ENCODE measurements at places on chromosomes 3 and 15. TPM values are rescaled to one million over a fixed set of nuclear protein-coding genes. Genes with fewer than 3 reads are reported as not detected.

PGBD4 gene
- polyA plus RNA-seq: 1.9 TPM

DNA sequence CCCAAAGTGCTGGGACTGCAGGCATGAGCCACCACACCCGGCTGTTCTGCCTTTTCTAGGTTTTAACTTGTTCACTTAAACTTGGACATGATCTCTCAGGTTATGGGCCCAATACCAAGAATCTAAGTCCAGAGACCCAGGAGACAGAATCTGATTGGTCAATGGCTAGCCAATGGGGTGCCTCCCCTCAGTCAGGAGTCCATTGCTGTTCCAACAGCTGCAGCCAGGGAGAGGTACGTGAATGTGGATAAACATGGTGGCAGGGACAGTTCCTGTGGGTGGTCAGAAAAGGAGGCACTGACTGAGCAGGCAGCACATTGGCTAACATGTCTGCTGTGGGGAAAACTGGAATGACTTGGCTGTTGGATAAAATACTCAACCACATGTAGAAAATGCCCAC, 140.3 kb downstream of the RPLP1 start:
- DNase-seq: no peak

CLEC3B gene
- 126 TPM for polyA plus RNA-seq

DNA sequence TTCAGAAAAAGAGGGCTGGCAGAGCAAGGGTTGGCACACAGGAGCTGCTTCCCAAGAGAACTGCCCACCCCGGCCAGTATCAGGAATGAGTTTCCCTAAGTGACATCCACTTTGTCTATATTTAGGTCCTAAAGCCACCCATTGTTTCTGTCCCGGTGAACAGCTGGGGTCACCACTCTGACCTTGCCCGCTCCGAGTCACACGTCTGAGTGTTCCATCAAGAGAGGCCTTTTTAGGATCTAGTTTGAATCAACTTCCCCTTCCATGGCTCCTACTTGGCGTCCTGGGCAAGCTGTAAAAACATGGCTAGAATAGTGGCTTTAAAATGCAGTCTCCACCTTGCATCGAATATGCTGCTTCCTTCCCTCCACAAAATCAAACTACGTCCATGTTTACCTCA, 109.6 kb upstream of the ARHGEF3 start:
- DNase-seq: no peak

DNA sequence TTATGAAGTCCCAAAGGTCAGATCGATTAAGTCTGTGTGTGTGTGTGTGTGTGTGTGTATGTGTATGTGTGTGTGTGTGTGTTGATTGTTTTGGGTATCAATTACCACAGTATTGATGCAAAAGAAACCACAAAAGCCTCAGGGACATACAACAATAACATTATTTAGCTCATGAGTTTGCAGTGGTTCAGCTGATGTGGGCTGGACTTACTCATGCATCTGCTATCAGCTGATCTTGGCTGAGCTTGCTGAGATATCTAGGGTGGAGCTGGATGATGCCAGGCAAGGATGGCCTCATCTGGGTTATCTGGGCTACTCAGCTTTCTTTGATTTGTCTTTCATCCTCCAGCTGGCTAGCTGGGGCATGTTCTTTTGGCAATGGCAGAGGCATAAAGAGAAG, 82.4 kb upstream of the PRR23C start:
- no peak for DNase-seq

SRP14 gene
- polyA plus RNA-seq: 306 TPM

DNA sequence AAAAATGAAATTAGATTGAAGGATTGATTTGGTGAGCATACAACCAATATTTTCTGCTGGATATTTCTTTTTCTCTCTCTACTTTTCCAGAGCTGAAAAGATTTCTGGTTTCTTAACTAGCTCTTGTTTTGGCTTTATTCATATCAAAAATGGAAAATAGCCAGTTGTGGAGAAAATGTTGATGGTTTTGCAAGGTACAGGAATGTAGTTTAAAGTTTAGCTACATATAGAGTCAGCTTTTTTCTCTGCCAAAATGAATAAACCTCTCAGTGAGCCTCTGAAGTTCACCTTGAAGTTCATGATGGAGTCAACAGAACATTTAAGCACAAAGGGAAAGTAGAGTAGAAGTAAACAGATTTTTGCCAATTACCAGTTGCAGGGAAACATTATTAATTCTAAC, 720.5 kb upstream of the ALCAM start:
- DNase-seq: no peak

TPRG1 gene
- 5.6 TPM for polyA plus RNA-seq

GRCh38 chr3:195140816-195141793, 129.9 kb downstream of the XXYLT1 start:
- no peak for DNase-seq

SLC15A2 gene
- polyA plus RNA-seq: 61.8 TPM

GRCh38 chr3:100041328-100041749, 73.0 kb downstream of the FILIP1L start:
- peak; percentile 76 for DNase-seq

REC114 gene
- polyA plus RNA-seq: 0.23 TPM

GRCh38 chr3:189298469-189299375, 127.0 kb downstream of the TPRG1 start:
- DNase-seq: no peak

SNUPN gene
- 18.7 TPM for polyA plus RNA-seq

DNA sequence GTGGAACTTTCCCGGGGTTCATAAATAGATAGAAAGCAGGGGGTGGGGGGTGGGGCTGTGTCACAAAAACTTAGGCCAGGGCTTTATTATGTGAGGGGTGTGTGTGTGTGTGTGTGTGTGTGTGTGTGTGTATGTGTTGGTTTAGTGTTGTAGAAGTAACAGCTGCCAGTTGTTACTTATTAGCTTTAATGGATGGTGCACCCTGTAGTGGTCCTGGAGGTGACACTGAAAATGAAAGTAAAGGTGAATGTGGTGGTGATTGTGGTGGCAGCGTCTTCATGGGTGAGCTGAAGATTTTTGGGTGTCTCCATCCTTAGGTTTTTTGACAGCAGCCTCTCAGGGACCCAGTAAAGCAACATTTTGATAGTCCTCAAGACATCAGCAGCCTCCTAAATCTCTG, 449.9 kb downstream of the PDCD6IP start:
- DNase-seq: no peak

LRRIQ4 gene
- not detected for polyA plus RNA-seq

DNA sequence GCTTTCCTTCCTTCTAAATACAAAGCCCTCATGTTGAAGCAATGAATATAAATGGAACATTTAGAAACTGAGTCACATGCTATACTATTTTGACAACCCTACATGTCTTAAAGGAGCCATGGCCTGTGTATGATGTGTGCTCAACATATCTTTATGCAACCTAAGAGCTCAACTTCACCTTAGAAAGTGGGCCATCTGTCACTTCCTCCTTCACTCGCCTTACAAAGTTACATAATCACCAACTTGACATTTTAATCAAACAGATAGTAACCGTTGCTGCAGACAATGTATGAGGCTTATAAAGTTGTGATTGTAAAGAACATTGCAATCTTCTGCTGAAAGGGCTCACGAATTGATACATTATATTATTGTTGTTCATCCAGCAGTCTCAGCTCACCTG, 163.6 kb downstream of the SERPINI1 start:
- no peak for DNase-seq

HMG20A gene
- 51.4 TPM for polyA plus RNA-seq

PARL gene
- 35.5 TPM for polyA plus RNA-seq

- no peak for DNase-seq
Measured at GRCh38 chr3:190305406-190305805, 16.8 kb downstream of the CLDN1 start.

DNA sequence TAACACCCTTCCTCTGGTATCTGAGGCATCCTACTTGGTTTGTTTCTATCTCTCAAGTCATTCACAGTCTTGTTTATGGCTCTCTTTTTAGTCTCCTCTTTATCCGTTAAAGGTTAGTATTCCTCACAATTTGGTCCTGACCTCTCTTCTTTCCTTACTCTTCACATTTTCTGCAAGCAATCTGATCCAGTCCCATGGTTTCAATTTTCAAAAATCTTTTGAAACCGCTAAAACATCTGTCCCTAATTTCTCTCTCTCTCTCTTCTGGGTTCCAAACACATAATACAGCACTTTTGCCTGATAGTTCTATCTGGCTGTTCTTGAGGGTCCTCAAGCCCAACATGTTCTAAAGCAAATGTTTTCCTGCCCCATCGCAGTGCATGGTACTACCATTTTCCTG, 149.0 kb downstream of the SERPINI1 start:
- DNase-seq: no peak

DNA sequence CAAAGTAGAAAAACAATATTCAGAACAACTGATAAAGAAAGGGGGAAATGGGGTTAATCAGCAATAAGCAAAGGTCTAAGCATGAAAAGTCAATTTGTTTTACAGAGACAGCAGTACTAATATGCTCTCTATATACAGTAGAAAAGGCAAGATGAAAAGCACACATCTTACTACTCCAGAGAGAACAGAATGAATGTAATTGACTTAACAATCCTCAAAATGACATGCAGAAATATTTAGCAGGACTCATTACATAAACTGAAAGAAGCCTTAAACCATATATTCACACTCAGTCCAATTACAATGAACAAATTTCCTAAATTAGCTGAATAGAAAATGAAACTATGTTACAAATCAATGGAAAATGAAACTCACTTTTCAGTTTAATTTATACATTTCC, 319.8 kb downstream of the SUCLG2 start:
- no peak for DNase-seq

DNA sequence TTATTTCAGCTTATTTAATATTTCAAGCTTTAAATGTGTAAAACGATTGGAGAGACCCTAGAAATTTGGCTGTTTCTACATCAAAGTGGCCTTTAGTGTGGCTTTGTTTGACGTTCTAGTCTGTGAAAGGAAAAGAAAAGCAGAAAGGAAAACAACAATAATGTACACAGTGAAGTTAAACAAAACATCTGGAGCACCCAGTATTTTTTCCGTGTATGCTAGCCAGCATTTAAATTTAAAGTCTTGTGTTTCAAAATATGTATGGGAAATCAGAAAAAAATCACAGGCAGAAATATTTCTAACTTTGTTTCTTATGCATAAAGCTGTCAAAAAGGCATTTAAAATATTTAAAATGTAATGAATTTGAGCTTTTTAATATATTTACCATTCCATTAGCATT, 218.1 kb downstream of the NAALADL2 start:
- peak; percentile 7 for DNase-seq

GRCh38 chr3:55558316-55558715, 71.2 kb upstream of the WNT5A start:
- no peak for DNase-seq

- DNase-seq: no peak
Measured at GRCh38 chr3:108079043-108079442, 11.8 kb downstream of the CD47 start.

DNA sequence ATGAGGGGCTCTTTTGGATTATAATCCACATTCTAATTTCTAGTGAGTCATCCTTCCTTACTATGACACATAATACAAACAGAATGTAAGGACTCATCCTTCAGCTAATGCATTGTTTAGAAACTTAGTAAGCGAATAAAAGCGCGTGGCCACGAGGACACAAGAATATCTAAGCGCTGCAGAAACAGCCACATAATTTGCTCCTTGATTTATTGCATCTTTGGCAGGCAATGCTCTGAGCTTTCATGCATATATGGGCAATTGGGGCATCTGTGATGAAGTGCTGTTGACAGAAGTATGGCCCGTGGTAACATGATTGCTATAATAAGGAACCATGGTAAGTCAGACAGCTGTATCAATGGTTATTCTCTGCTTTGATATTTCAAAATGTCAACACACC, 191.3 kb upstream of the ZNF385D start:
- no peak for DNase-seq

IL12A gene
- polyA plus RNA-seq: 0.76 TPM

LMAN1L gene
- polyA plus RNA-seq: not detected

- no peak for DNase-seq
Measured at GRCh38 chr3:165643425-165643824, 193.8 kb downstream of the BCHE start.

DNA sequence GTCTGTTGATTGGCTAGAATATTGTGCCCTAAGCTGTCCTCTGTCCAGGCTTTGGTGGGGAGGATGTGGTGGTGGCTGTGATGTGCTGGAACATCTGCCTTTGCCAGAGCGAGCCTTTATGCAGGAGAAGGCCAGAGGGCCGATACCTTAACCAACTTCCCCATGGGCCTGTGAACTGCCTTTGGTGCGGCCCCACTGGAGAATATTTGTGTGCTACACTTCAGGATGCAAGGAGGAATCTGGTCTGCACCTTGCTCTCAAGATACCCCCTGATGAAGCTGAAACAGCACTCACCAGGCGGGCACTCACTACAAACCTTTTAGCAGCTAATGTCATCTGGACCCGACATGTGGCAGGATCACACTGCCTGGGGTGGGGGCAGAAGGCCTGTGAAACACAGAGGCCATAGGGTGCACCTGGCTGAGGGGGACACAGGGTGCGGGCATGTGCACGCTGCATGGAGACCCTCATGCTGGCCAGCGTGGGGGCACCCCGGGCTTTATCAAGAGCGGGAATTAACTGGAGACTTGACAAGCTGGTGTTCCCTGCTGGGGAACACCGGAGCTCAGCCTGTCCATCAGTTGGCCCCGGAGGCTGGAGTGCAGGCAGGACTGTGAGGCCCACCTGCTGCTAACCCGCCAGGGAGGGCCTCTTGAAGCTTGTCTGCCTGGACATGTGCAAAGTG, 16.4 kb downstream of the PRR23E start:
- no peak for DNase-seq

NPRL2 gene
- 17.6 TPM for polyA plus RNA-seq

KIF15 gene
- polyA plus RNA-seq: 9.2 TPM

DNA sequence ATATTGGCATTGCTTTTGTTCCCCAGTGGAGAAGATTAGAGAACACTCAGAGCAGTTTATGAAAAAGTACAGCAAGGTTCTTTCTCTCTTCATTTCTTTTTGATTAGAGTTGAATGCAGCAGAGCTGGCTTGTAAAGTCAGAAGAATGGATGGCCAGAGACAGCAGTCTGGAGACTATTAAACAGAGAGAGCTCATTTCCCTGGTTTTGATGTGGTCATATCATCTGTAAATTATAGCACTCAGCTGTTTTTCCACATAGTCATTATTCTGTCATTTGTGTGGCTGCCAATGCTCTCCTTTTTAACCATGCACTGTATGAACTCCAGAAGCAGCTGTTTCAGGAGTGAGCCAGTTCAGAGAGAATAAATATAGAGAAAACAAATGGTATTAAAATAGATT, 177.4 kb upstream of the CRBN start:
- DNase-seq: peak; percentile 80

- peak; percentile 60 for DNase-seq
Measured at GRCh38 chr3:126134219-126134975, 46.0 kb downstream of the ALDH1L1 start.

DNA sequence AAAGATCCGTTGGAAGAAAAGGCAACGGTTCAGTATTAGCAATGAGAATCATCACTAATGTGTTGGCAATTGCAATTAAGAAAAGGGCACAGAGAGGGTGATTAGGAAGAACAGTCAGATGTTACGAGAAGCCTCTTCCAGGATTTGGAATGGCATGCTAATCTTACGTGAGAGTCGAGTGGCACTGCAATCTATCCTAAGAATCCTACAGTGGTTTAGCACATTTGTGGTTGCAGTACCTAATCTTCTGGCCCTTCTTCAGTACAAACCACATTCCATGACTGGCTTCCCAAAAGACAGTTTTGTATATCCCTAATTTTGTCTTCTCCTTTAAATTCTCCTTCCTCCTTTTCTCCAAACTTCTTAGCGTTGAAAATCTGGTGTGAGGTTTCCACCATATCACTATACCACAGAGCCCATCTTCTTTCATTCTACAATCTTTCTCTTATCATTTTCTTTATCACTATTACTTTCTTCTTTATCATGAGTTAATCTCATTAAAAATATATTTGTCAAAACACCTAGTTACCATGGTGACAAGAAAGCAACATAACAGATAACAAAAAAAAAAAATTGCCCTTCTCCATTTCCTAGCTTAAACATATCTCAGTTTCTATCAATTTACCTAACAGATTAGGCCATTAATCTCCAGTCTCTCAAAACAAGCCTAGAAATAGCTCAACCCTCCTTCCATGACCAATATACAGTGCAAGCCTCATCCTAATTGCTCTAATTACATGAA, 60.1 kb downstream of the IGSF11 start:
- no peak for DNase-seq

All from hindlimb muscle (tissue), 1 donor.